Mesothelial cell of epicardium (in vitro differentiated cells): ENCODE measurements at places on chromosomes 2 and 18. TPM values are rescaled to one million over a fixed set of nuclear protein-coding genes. Genes with fewer than 3 reads are reported as not detected.
A peak's percentile ranks its signal among the peaks of the same experiment; 100 is the strongest.

The SPATA3 gene
- total RNA-seq = not detected in 3 replicates

The FIGN gene
- total RNA-seq = 11.5 to 12.6 TPM (median 11.9 TPM) in 3 replicates

The CNGA3 gene
- not detected in 3 replicates for total RNA-seq

The PROKR1 gene
- total RNA-seq = 0.09 to 0.14 TPM (median 0.11 TPM) in 3 replicates

The COPS9 gene
- total RNA-seq = 83.2 to 93.6 TPM (median 90.9 TPM) in 3 replicates

The CENPA gene
- 7.9 to 9.2 TPM (median 8.8 TPM) in 3 replicates for total RNA-seq

- no peak for DNase-seq
- H3K4me3 ChIP-seq = no peak overlapping the region
- no peaks in the 10 kb centered on the region for H3K36me3 ChIP-seq
- H3K27ac ChIP-seq = no peak overlapping the region
- peaks cover 22% of the 10 kb centered on the region for H3K4me1 ChIP-seq
Observed at GRCh38 chr2:190809139-190809764, 71.4 kb upstream of the GLS start.

DNA sequence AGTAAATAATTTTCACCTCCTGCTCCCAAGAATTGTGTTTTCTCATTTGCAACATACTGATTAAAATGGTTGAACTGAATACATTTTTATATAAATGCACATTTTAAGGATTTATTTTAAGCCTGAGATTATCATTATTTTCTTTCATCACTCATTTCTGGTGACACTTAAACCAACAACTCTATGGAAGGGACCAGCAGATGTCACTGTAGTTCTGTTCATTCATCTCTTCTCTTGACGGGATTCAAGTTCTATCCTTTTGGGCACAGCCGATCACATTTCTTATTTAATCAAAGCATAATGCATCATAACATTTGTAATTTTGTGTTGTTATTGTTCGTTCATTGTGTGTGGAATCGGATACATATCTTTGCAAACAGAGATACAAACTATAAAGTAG lies 417.9 kb downstream of the HRH4 start:
- H3K4me1 ChIP-seq = peaks cover 1% of the 10 kb centered on the region
- H3K27ac ChIP-seq = no peak overlapping the region
- H3K27me3 ChIP-seq = peaks cover 3% of the 10 kb centered on the region
- DNase-seq = no peak

GRCh38 chr2:148926291-148926961 lies 51.4 kb downstream of the KIF5C start:
- no peaks in the 10 kb centered on the region for H3K27me3 ChIP-seq
- DNase-seq = no peak
- no peaks in the 10 kb centered on the region for H3K36me3 ChIP-seq

GRCh38 chr18:22385718-22386117 lies 32.0 kb downstream of the CTAGE1 start:
- peaks cover 43% of the 10 kb centered on the region for H3K4me1 ChIP-seq
- H3K27ac ChIP-seq = no peak overlapping the region
- H3K27me3 ChIP-seq = no peaks in the 10 kb centered on the region
- DNase-seq = no peak
- H3K4me3 ChIP-seq = no peak overlapping the region
- H3K36me3 ChIP-seq = no peaks in the 10 kb centered on the region

DNA sequence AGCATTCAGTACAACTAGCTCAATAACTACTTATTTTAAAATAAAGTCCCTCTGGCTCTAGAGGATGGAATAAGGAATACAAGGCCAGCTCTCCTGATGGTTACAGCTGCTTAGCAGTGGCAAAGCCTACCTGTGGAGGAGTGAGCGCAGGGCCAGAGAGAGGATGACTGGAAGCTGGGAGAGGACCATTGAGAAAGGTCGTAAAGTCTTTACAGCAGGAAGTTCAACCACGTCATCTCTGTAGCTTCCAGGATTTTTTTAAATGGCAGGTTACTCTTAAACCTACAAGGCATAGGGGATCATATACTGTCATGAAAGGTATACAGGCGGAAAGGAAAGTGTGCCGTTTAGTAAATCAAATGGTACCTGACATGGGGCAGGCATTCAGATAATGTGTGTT lies 26.3 kb downstream of the ANXA4 start:
- peaks cover 13% of the 10 kb centered on the region for H3K4me1 ChIP-seq
- no peaks in the 10 kb centered on the region for H3K27me3 ChIP-seq
- H3K27ac ChIP-seq = no peak overlapping the region
- no peak for DNase-seq
- H3K36me3 ChIP-seq = peaks cover 2% of the 10 kb centered on the region

GRCh38 chr2:144522897-144523595 lies 3.1 kb upstream of the ZEB2 start:
- peak overlapping the region; percentile 97 for H3K27ac ChIP-seq
- H3K36me3 ChIP-seq = no peaks in the 10 kb centered on the region
- DNase-seq = no peak

- no peaks in the 10 kb centered on the region for H3K36me3 ChIP-seq
- H3K27me3 ChIP-seq = peaks cover 2% of the 10 kb centered on the region
- H3K4me1 ChIP-seq = peaks cover 5% of the 10 kb centered on the region
Observed at GRCh38 chr2:238987352-238987981, 139.6 kb downstream of the TWIST2 start.

DNA sequence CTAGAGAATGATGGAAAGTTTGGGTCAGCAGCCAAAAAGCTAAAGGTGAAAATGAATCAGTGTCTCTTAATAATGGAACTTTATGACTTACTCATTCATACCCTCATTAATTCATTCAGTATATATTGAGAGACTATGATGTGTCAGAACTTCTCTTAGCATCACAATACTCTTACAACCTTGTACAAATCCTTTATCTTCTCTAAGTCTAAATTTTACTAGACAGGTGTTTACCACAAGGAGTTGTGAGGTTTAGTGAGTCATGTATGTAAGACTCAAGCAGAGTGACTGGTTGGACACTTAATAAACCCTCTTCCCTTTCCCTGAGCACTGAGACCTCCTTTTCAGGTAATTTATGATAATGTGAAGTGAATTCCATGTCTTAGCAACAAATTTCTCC lies 129.6 kb downstream of the PPP1R1C start:
- no peaks in the 10 kb centered on the region for H3K27me3 ChIP-seq
- no peak overlapping the region for H3K4me3 ChIP-seq
- H3K4me1 ChIP-seq = peaks cover 19% of the 10 kb centered on the region
- DNase-seq = no peak
- H3K27ac ChIP-seq = no peak overlapping the region

DNA sequence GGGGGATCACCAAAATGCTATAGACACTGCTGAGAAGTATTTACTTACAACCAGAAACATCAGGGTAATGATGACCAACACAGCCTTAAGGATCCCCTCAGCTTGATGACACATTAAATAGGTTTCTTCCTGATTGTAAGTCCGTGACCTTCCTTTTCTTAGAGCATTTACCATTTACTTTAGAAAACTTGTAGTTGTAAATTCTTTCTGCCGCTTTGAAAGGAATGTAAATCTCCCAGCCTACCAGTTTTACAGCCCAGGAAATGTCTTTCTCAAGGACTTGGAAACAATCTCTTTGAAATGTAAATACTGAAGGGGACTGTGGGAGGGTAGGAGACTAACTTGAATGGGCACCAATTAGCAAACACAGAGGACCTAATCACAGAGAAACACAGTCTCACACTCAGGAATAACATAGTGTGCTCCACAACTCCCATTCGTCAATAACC lies 278.6 kb downstream of the DSC3 start:
- H3K4me3 ChIP-seq = no peak overlapping the region
- DNase-seq = no peak
- H3K36me3 ChIP-seq = no peaks in the 10 kb centered on the region
- H3K27ac ChIP-seq = peak overlapping the region; percentile 48

GRCh38 chr18:70296289-70296688 lies 7.4 kb downstream of the SOCS6 start:
- no peaks in the 10 kb centered on the region for H3K27me3 ChIP-seq
- H3K4me1 ChIP-seq = peaks cover 38% of the 10 kb centered on the region
- no peaks in the 10 kb centered on the region for H3K36me3 ChIP-seq
- H3K4me3 ChIP-seq = no peak overlapping the region
- no peak for DNase-seq
- H3K27ac ChIP-seq = no peak overlapping the region

DNA sequence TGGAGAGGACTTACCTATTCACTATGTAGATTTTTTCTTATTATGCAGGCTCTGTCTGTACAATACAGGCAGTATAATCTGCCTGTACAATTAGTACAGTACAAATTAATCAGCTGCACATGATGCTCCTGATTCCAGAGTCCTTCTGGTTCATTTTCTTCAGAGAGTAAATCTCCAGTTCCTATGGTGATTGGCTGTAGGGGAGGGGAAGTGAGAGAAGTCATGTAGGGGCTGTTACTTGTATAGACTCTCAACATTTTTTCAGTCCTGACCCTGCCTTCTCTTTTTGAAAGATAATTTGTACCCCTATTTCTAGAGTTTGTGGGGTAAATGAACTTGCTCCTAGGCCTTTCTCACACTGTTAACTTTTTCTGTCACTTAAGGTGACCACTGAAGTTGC lies 54.5 kb downstream of the PTPN4 start:
- no peak overlapping the region for H3K4me3 ChIP-seq
- no peak for DNase-seq
- H3K27ac ChIP-seq = no peak overlapping the region
- H3K4me1 ChIP-seq = peaks cover 4% of the 10 kb centered on the region
- no peaks in the 10 kb centered on the region for H3K27me3 ChIP-seq

DNA sequence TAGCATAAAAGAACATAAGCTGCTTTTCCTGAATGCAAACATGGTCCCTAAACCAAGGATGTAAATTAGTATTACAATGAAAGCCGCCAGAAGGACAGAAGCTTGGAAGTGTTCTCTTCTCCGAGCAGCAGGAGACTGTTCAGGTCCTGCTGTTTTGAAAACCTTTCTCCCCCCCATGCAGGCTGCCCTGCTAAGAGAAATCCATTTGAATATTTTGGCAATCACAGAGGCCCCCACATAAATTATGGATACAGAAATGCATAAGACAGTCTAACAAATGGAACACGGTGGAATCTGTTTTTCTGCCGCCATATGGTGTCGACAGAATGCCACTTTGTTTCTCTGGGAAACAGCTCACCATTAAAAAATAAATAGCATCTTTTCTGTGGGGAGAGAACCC lies 600.4 kb upstream of the KLHL29 start:
- H3K27me3 ChIP-seq = peaks cover 3% of the 10 kb centered on the region
- DNase-seq = no peak
- H3K27ac ChIP-seq = no peak overlapping the region
- no peak overlapping the region for H3K4me3 ChIP-seq
- H3K4me1 ChIP-seq = no peaks in the 10 kb centered on the region

- no peaks in the 10 kb centered on the region for H3K27me3 ChIP-seq
- H3K4me3 ChIP-seq = no peak overlapping the region
- H3K27ac ChIP-seq = peak overlapping the region; percentile 87
- H3K36me3 ChIP-seq = no peaks in the 10 kb centered on the region
- DNase-seq = no peak
- peaks cover 12% of the 10 kb centered on the region for H3K4me1 ChIP-seq
Observed at GRCh38 chr2:200077210-200077650, 121.8 kb downstream of the MAIP1 start.

GRCh38 chr2:29164091-29164846 lies 49.1 kb downstream of the CLIP4 start:
- DNase-seq = no peak
- peaks cover 18% of the 10 kb centered on the region for H3K36me3 ChIP-seq
- H3K27me3 ChIP-seq = no peaks in the 10 kb centered on the region
- H3K4me3 ChIP-seq = no peak overlapping the region
- peaks cover 8% of the 10 kb centered on the region for H3K4me1 ChIP-seq
- H3K27ac ChIP-seq = no peak overlapping the region

DNA sequence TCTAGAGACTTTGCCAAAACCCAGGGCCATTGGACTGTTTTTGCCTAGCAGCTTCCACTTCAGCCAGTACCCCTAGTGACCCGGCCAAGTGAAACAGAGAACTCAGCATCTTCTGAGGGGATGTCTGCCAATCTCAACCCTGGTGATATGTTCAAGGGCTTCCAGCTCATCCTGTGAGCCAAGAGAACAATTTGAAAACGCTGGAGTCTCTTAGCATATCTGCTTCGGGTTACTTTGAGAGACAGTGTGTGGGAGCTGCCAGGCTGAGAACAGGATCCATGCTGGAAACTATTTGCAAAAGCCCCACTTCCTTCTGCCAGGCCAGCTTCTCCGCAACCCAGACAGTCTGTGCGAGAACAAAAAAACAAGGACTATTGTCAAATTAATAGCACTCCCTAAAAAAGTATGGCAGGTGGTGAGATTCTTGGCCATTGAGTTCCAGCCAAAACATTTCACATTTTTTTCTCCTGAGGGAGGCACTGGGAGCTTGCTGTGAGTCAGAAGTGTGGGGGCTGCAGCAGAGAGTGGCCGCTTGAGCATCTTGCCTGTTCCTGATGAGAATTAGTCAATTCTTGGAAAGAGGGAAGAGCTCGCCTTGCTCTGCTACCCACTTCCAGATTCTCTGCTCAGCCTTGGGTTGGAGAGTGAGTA lies 395.6 kb upstream of the TRIB2 start:
- H3K27me3 ChIP-seq = peaks cover 4% of the 10 kb centered on the region
- DNase-seq = no peak
- H3K4me3 ChIP-seq = no peak overlapping the region
- H3K4me1 ChIP-seq = peaks cover 39% of the 10 kb centered on the region
- peak overlapping the region; percentile 64 for H3K27ac ChIP-seq
- H3K36me3 ChIP-seq = no peaks in the 10 kb centered on the region

DNA sequence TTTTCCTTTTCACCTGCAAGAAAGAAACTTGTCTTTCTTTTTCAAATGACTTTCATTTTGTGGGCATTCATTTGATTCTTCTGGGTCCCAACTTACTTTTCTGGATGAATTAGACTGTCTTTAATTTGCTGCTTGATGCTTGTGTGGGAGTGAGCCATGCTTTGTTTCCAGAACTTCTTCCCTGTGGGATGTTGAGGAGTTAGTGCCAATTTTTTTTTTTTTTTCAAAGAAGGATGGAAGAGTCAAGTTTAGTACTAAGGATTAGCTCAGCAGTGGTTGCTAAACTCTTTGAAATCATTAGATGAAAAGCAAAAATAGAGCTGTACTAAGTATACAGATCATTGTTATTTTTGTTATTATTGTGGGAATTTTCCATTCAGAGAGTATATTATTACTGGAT lies 17.2 kb upstream of the KCTD1 start:
- H3K27ac ChIP-seq = no peak overlapping the region
- peaks cover 9% of the 10 kb centered on the region for H3K36me3 ChIP-seq
- H3K4me1 ChIP-seq = peaks cover 16% of the 10 kb centered on the region
- DNase-seq = no peak

GRCh38 chr18:47448956-47449355 lies 197.5 kb upstream of the SKOR2 start:
- peaks cover 35% of the 10 kb centered on the region for H3K27me3 ChIP-seq
- no peak for DNase-seq
- H3K4me1 ChIP-seq = no peaks in the 10 kb centered on the region
- H3K4me3 ChIP-seq = no peak overlapping the region
- H3K36me3 ChIP-seq = no peaks in the 10 kb centered on the region

DNA sequence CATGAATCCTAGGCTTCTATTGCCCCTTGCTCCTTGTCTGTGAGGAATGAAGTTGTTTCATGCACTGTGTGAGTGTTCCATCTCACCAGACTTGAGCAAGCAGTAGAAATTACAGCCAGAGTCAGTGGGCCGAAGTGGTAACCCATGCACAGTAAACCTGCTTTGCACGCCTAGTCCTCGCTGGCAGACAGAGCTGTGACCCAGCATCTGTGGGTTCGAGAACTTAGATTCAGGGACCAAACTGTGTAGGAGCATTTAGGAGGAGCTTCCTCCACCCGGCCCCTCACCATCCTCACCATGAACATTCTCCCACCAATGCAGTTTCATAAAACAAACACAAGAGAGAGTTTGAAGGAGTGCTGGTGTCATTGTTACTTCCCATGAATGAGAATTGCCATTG lies 21.6 kb upstream of the TEX51 start:
- H3K27ac ChIP-seq = no peak overlapping the region
- H3K36me3 ChIP-seq = no peaks in the 10 kb centered on the region
- H3K4me1 ChIP-seq = no peaks in the 10 kb centered on the region
- no peak overlapping the region for H3K4me3 ChIP-seq
